Stomach (tissue), 19 donors: ENCODE measurements at places on chromosomes 5 and 9.

GRCh38 chr9:78121488-78121887 is 89.9 kb upstream of the GNAQ start:
- DNase-seq, result peak; percentile 80

DNA sequence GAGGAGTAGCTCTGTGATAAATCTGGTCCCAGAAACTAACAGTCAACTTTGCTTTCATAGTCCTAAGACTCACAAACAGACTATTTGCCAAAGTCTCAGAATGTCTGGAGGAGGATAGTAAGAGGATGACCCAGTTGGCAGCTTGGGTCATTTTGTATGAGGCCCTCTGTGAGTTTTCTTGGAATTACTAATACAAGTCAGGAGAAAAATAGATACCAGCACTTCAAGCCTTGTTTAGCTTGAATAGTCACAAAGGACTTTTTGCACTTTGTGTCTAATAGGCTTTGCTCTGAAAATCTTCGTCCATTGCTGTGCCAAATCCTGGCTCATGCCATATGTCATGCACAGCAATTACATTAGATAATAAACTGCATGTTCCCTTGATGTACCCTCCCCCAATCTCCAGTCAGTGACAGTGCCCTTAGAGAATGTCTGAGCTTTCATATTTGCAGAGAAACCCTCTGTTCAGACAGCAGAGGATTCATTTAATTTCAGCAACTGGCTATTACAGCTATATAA is 612.8 kb downstream of the CSNK1G3 start:
- DNase-seq, result no peak

DNA sequence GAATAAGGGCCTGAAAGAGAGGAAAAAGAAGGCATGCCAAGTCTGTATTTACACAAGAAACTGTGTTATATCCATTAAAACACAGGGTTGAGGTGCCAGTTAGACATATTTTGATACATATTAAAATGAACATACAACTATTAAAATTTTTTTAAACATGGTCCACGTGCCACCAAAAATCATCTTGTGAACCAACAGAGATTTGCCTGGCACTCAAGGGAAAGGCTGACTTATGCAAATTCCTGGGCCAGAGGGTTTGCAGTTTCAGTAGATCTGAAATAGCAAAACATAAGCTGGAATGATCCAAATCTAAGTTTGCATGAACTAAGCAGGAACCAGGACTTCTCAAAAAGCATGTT is 168.7 kb downstream of the SLIT3 start:
- DNase-seq, result no peak

- no peak for DNase-seq
Observed at GRCh38 chr5:73727470-73727869, 101.5 kb downstream of the ARHGEF28 start.

DNA sequence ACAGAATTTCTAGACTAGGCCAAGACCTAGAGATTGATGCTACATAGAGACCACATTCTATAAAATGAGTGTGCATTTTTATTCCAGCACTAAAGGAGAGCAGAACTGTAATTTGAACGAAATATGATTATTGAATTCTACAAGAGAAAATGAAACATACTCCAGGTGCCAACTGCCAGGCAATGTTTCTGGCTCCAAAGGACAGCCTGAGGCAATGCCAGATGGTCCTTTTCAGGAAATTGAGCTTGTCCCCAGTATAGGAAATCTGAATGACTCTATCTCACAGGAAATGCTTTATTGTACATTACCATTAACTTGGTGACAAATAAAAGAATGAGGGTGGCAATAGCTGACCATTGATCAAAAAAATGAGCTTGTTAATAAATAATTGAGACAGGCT is 28.8 kb upstream of the RASGRF2 start:
- no peak for DNase-seq

DNA sequence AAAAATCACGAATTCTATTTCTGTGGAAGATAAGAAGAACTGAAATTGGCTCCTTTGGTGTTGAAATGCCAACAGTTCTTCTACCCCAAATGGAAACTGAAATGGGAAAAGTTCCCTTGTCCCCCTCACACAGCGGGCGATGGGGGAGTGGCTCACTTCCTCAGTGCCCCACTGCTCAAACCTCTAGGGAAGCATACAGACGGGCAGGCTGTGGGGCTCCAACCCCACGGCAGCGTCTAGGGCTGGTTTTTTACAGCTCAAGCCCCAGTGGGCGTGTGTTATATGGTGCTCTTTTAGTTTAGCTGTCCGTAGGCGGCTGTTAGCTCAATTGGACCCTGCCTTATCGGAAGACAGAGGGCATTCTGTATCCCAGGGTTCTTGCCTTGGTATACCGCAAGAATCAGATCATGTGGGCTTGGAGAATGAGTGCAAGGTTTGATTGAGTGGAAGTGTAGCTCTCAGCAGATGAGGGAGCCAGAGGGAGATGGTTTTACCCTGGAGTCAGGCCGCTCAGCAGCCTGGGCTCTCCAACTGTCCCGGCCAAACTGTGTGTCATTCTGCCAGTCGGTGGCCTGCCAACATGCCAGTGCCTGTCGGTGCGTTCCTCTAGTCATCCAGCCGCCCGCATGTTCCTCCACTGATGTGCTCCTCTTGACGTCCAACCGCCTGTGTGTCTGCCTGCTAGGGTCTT is 166.3 kb upstream of the ZNF608 start:
- DNase-seq, result no peak

- DNase-seq, result no peak
Observed at GRCh38 chr9:123091459-123091858, 58.0 kb downstream of the GPR21 start.

GRCh38 chr5:147427521-147428401 is 82.1 kb downstream of the DPYSL3 start:
- DNase-seq, result peak; percentile 37

GRCh38 chr5:93715761-93716160 is 25.6 kb downstream of the POU5F2 start:
- DNase-seq, result no peak

GRCh38 chr5:72380492-72381274 is 60.5 kb downstream of the PTCD2 start:
- no peak for DNase-seq

- peak; percentile 54 for DNase-seq
Observed at GRCh38 chr9:6184749-6185645, 30.6 kb upstream of the IL33 start.

DNA sequence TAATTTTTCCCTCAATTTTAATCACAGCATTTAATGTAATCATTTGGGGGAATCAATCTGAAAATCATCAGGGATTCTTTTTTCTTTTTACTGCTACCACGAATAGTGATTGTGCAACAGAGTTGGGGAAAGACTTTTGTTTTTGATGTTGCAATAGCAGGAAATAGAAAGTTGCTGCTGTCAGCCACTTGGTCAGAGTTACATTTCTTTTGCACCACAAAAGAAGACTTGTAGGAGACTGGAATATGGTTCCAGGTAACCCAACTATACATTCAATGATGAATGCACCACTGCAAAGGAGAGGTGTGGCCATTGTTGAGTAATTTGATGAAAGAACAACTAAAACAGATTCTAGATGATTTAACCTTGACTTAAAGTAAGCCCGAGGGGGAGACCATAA is 46.3 kb upstream of the PALM2AKAP2 start:
- DNase-seq, result no peak

- DNase-seq, result no peak
Observed at GRCh38 chr5:161098516-161098915, 246.5 kb upstream of the ATP10B start.

DNA sequence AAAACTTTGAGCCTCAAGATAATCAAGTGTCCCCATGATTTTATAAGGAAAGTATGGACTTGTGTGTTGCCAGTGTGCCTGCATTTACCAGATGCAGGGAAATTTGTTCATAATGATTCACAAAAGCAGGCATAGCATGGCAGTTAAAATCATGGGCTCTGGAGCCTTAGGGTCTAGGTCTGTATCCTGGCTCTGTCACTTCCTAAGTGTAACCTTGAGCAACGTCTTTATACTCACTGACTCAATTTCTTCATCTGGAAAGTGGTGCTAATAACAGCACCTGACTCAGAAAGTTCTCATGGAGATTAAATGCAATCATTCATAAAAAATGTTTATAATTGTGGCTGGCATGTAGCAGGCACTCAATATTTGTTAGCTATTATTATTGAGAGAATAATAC is 234.9 kb downstream of the SAXO1 start:
- DNase-seq, result no peak

DNA sequence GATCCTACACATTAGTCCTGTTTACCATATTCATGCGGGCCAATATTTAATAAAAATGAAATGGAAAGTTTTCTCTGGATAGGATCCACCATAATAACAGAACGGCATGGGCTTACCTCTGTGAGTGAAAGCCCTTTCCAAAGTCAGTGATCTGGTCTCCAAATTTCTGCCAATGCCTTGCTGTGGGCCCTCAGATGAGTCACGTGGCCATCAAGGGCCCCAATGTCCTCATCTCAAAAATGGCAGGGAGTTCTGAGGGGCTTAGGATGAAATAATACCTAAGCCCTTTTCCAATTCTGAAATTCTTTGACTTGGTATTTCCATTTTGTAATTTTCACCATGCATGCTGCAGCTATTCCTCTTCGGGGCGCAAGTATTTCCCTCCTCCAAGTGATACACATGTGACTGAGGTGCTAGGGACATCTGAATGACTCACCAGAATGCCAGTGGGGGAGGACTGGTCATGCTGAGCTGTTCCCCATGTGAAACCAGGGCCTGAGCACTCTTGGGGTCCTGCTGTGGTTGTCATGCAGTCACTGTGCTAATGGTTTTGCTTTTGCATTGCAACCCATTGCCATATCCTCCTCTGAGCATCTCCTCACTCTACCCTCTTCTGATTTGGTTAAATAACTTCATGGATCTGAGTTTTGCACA is 35.0 kb downstream of the ITK start:
- no peak for DNase-seq

DNA sequence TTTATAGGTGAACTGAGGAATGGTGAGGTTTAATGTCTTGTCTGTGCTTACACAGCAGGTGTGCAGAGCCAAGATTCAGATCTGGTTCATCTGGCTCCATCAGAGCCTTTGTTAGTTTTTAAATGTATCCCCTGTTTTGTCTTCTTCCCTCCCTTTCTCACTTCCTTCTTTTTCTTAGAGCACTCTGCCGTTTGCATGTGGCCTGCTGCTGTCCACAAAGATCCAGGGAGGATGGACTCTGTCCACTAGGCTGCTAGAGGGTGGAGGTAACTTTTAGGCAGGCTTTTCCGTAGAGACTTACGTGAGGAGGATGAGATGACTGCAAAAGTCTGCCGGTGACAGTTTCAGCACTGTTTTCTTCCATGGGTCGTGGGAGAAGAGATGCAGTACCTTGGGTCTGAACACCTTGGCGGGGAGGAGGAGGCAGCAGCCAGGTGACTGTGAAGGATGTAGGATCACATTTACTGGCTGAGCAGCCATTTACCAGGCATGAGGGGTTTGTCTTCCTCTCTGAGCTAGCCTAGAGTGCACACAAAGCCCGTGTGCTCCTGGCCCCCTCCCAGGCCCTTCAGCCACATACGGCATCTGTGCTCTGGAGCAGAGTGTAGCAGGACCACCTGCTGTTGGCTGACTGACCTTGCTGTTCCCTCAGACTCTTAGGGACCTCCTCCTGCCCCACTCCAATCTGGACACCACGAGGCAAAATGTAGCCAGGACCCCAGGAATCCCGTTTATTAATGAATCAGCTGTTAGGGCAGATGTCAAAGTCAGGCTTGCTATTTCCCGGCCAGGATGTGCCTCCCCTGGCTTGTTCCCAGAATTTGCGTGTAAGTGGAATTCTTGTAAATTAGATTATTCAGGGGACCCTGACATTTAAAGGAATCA is 1.8 kb downstream of the NTMT1 start:
- DNase-seq, result no peak

DNA sequence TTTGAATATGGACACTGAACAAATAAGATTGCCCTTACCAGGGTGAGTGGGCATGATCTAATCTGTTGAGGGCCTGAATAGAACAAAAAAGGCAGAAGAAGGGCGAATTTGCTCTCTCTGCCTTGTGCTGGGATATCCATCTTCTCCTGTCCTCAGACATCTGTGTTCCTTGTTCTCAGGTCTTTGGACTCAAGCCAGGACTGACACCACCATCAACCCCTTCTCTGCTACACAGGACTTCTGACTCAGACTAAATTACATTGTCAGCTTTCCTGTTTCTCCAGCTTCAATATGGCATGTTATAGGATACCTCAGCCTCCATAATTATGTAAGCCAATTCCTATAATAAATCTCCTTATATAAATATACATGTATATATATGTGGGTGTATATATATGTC is 40.8 kb upstream of the SLCO6A1 start:
- no peak for DNase-seq

- DNase-seq, result no peak
Observed at GRCh38 chr5:118185018-118185417, 803.3 kb downstream of the DTWD2 start.

- no peak for DNase-seq
Observed at GRCh38 chr9:25350011-25350410, 328.2 kb downstream of the TUSC1 start.

DNA sequence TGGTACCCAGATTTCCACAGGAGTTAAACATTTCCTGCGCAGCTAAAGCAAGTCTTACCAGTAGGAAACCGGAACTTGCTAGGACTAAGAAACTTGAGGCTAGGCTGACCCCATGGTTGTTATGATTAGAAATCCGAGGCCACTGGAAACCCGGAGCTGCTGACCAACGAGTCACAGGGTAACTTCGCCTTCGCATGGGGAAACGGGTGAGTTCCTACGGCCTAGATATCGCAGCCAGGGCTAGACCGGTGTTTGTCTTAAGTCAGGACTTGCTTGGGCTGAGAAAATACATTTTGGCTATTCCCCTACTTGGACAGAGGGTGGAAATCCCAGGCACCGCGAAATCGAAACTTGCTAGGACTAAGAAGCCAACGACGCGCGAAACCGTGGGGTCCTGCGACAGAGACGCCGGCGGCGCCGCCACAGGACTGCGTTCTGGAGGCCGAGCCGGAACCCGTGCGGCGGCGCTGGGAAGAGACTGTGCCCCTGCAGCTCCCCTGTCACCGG is 1.6 kb upstream of the ANXA2R start:
- peak; percentile 58 for DNase-seq

- no peak for DNase-seq
Observed at GRCh38 chr5:919356-920000, 26.8 kb downstream of the TRIP13 start.

DNA sequence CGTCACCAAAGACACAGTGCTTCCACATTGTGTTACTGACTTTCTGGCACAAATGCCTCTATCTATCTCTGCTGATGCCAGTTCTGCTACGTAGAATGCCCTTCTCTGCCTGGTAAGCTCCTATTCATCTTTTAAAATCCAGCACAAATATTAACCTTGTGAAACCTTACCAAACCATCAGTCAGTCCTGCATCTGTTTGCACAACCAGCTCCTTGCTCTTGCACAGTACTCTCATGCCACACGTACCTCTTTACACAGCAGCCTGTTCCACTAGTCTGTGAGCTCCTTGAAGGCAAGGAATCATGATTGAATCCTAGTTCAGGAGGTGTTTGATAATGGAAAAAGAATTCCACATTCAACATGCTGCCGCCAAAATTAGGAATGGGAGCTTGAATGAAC is 56.3 kb downstream of the TEX10 start:
- no peak for DNase-seq

GRCh38 chr9:136703276-136703860 is 9.0 kb upstream of the DIPK1B start:
- DNase-seq, result no peak
